ENCODE measurements at places on chromosomes 6 and 20.

GRCh38 chr6:704046-704445 is 11.1 kb upstream of the EXOC2 start:
- no peak for DNase-seq

DNA sequence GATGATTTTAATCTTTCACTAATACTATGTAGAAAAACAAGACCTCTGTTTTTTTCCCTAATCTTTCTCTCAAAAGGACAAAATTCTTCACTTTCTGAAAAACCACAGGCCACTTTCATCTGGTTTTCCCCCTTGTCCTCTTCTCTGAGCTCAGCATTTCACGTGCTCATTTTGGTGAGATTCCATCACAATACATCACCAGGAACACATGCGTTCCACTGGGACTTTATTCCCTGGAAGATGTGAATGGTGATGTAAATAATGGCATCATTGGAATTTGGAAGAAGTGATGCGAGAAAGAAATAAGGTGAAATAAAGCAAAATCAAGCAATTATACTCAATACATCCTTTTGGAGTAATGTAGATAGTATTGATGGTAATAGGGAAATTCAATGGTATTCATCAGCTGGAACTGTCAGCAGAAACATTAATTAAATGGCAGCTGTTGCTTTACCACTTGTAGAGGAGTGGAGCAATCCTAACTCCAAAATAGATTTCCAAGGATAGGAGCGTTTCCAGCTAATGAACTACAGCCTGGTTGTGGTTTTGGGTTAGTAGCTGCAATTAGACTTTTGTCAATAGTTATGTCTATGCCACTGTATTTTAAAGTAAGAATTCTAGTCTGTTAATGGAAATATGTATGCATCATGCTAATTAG is 11.5 kb downstream of the FILIP1 start:
- DNase-seq = no peak

GRCh38 chr6:115310156-115310555 is 750.5 kb downstream of the FRK start:
- no peak for DNase-seq

DNA sequence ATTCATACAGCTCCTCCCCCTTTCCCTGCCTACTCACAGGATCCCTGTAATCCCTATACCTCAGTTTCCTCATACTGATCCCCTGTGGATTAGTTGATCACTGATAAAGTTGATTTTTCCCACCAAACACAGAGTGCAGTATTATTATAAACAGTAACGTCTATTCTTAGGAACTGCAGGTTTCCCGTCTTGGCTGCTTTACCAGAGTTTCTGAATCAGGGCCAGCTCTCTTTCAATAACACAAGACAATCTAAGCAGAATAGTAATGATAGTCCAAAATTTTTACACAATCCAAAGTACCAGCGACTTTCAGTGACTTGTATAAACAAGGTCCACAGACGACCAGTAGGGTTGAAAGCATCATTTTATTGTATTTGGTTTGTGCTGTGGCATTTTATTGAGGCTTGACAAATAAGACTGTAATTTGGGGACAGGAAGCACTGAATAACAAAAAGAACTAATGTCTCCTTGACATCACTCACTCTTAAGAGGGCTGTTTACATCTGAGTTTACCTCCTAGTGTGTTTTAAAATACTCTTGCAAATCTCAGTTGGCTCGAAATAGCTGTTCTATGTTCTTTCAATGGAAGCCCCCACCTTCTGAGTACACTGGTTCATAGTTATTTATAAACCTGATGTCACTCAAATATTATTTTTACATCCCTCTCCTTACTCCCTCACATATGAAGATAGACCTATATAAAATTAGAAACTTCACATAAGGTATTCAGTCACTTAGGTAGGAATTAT is 6.1 kb upstream of the JARID2 start:
- no peak for DNase-seq

GRCh38 chr20:4369798-4370124 is 351.9 kb upstream of the PRND start:
- no peak for DNase-seq

DNA sequence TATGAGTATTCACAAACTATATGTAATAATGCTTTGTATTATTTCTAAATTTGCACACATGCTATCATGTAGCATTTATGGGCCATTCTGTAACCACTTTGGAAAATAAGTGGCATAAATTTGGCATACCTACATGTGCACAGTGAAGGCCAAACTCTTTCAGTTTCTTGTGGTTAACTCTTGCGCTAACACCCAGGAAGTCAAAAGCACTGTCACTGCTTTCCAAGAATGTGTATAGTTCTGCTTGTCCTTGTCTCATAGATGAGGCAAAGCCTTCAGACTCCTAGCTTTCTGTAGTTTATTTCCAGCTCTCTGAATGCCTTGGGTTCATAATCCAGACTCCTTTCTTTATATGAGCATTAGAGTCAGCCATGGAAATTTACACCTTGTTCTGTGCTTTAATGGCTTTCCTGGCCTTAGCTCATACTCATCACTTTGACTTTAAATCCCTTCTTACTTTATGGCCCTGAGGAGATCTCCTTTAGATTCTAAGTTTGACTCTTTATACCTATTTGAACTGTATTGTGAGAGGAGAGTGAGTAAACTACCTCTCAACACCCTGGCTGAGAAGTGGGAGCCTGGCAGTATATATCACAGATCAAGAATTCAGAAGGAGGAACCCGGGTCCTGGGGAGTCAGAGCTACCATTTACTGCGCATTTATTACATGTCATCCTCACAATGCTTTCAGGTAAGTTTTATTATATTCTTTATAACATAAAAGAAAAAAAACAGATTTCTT is 949 bp upstream of the SLC17A3 start:
- no peak for DNase-seq

- no peak for DNase-seq
Measured at GRCh38 chr6:169131390-169131789, 122.3 kb downstream of the THBS2 start.

DNA sequence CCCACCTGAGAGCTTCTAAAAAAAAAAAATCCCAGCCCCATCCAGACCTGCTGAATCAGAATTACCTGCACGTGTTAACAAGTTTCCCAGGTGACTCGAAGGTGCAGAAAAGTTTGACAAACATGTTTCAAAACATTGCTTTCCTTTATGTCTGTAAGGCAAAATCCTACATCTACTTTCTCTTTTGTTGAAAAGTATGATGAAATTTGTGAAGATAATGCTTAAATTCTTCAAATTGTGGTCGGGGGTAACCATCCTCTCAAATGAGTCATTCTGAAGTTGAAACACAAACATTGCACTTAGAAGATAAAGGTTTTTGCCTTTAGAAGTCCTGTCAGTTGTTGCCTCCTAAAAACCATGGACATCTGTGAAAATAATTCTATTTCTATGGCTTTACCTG is 429.7 kb downstream of the EPHA7 start:
- DNase-seq = no peak

DNA sequence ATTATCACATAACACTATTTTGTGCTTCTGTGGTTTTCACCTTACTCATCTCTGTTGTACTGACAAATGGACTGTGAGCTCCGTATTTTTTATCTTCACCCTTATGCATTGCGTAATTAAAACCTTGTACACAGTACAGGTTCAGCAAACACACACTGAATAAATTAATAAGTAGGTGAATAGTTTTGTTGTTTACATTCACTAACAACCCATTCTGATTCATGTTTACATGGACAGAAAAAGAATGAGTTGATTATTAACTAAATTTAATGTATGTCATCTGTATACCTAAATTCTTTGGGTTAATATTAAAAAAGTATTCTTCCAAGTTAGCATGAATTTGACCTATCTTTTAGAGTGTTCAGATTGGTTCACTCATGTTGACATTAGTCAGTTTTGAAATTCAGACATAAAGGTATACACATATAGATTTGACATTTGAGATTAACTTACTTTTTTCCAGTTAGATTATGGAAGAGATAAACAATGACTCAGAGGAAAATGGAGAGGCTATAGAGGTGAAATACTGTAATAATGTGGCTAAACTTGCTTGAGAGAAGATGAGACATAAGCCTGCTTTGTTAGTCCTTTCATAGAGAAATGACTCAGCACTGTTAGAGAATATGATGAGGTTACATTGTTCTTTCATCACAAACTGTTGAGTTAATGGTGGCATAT is 541.7 kb upstream of the FLRT3 start:
- DNase-seq = no peak

DNA sequence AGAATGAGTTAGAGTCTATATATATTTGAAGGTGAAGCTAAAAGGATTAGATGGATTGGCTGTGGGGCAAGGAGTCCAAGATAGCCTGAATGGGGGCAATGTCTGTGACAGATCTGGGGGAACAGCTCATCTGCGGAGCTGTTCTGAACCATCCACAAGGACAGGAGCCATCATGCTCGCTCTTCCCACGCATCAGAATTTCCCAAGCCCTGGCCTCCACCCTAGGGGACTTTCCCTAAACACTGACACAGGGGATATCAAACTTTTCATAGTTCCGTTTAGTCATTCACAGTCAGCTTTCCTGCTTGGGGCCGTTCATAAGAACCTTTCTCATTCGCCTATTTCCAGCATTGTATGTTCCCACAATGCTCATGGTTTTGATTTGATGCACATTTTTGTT is 37.6 kb upstream of the CCN6 start:
- no peak for DNase-seq

DNA sequence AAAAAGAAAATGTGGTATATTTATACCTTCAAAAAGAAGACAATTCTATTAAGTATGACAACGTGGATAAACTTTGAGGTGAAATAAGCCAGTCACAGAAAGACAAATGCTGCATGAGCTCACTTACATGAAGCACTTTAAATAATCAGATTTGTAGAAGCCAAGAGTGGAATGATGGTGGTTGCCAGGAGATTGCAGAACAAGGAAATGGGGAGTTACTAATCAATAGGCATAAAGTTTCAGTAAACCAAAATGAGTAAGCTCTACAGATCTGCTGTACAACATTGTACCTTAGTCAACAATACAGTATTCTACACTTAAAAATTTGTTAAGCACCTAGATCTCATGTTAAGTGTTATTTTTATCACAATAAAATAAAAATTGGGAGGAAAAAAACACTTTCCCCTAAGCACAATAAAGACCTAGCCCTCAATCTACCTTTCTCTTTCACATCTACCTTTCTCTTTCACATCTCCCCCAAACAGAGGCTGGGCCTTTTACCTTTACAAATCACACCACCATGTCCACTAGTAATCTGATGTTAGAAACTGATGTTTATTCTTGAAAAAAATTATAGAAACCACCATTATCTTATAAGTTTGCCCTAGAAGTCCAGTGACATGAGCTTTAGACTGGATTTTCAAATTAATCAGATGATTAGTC is 73.9 kb downstream of the PKIB start:
- no peak for DNase-seq

DNA sequence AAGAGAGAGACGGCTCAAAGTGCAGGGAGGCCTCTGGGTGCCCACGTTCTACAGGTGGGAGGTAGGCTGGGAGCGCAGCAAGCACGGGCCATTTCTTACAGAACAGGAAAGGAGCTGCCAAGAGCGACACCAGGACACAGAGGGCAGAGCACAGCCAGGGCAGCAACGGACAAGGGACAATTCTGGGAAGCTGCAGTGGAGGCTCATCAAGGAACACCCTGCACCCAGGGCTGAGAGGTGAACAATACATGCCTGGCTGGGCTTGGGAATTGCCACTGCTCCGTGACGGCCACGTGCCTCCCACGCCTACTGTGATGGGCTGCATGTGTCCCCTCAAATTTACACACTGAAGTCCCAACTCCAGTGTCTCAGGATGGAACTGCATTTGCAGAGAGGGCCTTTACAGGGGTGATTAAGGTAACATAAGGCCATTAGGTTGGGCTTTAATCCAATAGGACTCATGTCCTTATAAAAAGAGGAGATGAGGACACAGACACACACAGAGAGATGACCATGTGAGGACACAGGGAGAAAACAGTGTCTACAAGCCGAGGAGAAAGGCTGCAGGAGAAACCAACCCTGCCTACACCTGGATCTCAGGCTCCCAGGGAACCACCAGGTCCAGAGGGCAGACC is 13.6 kb downstream of the SERPINB6 start:
- DNase-seq = no peak

DNA sequence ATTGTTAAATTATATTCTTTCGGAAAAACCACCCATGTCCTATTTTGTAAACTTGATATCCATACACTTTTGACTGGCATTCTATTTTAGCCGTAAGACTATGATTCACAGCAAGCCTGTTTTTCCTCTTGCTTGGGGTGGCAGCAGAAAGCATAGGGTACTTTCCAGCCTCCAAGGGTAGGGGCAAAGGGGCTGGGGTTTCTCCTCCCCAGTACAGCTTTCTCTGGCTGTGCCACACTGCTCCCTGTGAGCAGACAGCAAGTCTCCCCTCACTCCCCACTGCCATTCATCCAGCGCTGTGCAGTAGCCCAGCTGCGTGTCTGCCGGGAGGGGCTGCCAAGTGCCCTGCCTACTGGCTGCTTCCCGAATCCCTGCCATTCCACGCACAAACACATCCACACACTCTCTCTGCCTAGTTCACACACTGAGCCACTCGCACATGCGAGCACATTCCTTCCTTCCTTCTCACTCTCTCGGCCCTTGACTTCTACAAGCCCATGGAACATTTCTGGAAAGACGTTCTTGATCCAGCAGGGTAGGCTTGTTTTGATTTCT is 2.1 kb upstream of the ESR1 start:
- no peak for DNase-seq

DNA sequence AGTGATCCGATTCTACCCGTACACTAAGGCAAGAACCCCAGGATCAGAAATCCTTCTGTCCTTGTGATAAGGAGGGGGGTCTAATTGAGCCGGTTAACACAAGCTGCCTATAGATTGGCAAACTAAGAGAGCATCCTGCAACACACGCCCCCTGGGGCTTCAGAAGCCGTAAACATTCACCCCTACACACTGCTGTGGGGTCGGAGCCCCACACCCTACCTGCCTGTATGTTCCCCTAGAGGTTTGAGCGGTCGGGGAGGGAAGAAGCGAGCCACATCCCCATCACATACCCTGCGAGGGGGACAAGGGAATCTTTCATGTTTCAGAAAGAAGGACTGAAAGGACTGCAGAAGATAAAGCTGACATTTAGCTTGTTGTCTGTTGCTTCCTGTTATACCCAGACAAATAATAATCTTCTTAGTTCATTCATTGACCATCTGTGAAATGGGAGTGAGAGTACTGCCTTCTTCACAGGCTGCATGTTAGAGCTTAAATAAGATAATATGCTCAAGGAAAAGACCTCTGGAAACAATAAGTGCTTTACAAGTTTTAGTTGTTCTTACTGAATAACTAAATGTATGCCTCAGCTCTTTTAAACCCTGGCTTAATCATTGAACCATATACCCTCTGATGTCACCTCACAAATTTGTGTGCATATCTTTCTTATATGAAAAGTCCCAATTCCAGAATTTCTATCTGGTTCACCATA is 74.2 kb upstream of the RNF217 start:
- DNase-seq = no peak

Measured in DMS 273 treated with DMSO at 0.1 percent for 48 hours (cell line).